AG09309 (cell line): ENCODE measurements at places on chromosomes 16 and 17.

- no peak for DNase-seq
Measured at GRCh38 chr17:79628861-79629547, 18.2 kb upstream of the RBFOX3 start.

DNA sequence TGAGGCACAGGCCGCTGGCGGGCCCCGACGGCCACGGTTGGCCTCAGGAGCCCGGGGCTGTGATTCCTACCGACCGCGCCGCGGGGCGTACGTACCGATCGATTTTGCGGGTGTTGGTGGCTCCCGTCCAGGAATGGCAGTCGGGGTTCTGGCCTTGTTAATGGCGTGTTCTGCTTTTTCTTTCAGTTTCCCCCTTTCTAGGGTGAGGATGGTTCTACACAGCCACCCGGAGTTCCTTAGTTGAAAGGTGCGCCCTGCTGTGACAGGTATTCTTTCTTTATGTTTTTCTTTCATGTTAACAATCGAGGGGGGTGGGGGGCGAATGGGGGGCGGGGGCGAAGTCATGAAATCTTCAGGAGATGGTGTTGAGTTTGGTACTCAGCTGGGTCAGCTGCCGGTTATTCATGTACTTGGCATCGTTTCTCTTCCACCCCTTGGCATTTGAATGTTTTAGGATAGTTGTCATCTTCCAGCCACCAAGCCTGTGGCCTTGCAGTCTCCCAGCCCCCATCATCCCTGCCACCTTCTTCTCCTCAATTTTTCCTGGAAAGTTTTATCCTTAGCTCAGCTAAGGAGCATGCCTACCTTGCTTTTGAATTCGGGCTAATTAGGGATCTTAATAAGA, 802 bp downstream of the CYLD start:
- no peak for DNase-seq

GRCh38 chr16:56013962-56014552, 138.9 kb upstream of the CES5A start:
- DNase-seq, result no peak

DNA sequence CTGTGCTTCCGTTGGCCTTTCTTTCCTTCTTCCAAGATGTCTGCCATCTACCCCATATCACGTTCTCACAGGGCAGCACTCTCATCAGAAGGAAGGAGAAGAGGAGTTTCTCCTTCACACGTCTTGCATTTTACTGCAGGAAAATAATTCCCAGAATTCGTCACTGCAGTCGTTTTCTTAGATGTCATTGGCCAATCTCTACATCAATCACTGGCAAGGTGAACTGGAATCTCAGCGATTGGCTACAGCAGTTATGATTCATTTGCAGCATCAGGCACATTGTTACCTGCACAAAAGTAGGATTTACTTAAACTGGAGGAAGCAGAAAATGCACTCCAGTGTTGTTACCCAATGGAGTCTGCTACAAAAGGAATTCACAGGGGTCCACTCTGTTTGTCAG, 277.2 kb upstream of the RBFOX1 start:
- no peak for DNase-seq

DNA sequence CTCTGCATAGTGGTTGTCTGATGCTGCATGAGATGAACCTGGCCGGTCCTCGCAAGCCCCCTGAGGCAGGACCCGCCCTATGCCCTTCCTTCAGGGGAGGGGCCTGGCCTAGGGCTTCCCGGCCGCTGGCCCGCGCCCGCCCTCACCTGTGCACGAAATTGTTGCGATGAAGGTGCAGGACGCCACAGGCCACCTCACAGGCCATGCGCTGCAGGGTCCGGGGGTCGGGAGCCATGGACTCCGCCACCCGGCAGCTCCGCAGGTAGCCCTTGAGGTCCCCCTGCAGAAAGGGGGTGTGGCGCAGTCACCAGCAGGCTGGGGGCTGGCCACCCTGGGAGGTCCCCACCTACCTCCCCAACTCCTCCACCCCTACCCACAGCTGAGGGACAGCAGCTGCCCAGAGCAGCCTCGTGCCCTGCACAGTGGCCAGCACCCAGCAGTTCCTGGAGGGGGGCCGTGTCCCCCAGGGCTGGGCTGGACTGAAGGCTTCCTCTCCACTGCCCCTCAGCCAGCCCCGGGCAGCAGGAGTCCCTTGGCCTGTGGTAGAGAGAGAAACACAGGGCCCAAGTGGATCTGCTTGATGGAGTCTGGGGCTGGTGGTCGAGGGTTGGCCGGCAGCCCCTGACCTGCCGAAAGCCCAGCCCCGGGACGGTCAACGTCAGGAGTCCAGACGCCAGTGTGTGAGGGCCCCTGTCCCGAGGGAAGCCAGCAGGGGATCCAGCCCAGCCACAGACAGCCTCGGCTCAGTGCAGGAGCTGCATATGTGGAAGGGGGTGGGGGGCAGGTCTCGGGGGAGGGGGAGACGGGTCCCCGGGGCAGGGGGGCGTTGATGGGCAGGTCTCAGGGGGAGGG, 38.8 kb upstream of the PVALEF start:
- DNase-seq, result no peak

DNA sequence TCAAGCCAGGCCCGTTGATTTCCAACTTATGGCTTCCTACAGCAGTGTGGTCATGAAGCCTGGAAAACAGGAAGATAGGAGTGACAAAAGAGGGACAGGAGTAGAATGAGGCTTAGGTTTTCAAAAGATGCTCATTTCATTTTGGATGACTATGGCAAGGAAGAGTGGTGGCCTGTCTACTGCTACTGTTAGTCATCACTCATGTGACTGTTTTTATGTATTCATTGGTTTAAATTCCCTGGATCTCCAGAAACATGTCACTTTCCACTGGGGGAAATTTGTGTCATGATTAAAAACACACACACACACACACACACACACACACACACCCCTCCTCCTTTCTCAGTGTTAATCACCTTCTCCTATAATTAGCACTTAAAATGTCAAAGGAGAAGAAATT, 1.1 kb upstream of the CYLD start:
- no peak for DNase-seq

DNA sequence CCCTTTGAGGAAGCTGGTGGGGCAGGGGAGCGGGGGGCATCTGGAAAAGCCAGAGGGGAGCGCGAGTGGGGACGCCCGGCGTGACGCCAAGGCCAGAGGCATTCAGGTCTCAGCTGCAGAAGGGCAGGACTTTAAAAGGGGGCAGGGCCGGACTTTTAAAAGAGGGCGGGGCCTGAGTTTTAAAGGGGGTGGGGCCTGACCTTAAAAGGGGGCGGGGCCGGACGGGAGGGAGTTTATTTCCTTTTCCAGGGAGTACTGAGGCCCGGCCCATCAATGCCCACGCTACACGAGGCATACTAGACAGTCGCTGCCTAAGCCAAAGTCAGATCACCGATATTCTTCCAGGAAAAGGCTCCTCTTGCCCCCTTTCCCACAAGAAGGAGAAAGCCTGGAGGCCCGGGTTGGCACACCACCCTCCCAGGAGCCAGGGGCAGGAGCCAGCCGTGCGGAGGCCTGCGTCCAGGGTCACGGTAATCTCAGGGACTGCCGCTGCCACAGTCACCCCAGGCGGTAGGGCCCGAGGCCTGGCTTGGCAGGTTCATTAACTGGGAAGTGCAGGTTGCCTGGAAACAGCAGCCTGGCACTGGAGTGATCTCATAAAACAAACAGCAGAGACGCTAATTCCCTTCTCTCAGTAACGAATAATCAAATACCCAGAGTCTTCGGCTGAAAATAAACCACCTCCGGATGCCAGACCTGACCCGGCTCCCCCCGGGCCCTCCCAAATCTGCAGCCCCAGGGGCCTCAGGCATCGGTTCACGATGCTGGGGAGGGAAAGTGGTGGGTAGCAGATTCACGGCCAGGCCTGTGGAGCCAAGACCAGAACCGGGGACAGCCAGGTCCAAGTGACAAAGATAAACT, 90.7 kb downstream of the TIMM22 start:
- no peak for DNase-seq

DNA sequence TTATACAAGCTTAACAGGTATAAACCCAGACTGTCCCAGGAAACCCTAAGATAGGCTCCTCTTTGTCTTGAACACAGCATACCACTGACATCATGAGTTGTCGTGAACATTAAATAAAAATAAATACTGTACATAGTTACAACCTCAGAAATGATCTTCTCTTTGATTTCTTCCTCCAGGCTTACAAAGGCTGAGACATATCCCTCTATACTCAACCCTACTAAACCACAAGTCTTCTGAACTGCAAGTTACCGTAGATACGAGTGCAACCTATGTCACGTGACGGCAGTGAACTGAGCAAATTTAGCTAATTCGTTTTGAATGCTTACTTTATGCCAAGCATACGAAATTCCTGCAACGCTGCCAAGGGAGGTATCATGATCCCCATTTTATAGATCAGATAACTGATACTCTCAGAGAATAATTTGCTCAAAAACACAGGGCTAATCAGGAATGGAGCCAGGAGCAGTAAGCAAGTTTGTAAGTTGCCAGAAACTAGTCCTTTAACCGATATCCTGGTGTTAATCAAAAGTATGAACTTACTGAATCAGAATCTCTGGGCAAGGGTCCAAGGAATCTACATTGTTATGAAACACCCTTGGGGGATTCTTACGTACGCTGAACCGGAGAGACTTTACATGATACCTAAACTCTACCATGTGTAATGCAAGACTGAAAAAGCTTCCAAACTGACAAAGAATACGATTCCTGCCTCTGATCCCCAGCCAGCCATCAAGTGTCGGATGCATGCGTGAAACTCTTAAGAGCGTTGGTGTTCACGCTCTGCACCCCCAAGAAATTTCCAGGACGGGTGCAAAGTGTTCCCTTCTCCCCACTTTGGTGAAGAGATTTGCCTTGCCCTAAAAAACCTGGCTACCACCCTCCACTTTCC, 106.2 kb downstream of the XYLT1 start:
- DNase-seq, result peak; percentile 95

DNA sequence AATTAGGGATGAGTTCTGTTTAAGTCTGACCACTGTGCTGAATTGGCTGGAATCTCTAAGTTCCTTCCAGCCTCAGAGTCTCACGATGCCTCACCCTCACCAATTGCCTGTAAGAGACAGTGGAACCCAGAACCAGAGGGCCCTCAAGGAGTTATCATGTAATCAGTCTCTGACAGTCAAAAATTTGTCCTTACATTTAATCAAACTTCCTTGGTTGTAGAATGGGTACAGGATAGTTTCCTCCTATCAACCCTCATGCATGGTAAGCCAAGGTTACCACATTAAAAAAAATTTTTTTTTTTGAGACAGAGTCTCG, 83.2 kb downstream of the CDK5R1 start:
- DNase-seq, result no peak

DNA sequence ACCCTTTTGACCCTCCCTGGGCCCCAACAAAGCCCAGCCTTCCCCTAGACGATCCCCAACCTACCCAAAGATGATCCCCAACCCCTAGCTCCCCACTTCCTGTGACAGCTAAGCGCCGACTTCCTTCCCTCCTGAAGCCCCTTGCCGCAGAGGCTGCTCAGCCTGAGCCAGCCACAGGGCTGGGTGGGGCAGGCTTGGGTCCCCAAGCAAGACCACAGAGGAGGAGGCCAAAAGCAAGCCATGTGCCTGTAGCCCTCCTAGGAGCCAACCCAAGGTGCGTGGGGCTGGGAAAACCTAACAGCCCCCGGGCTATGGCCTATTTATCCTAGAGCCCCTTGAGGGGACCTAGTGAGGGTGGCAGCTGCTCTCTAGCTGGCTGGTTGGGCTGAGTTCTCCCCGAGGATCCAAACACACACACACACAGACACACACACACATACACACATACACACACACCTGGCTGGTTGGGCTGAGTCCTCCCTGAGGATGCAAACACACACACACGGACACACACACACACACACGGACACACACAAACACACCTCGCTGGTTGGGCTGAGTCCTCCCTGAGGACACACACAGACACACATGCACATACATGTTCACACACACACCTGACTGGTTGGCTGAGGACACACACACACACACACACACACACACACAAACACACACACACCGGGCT, 4.8 kb downstream of the ARRB2 start:
- no peak for DNase-seq

DNA sequence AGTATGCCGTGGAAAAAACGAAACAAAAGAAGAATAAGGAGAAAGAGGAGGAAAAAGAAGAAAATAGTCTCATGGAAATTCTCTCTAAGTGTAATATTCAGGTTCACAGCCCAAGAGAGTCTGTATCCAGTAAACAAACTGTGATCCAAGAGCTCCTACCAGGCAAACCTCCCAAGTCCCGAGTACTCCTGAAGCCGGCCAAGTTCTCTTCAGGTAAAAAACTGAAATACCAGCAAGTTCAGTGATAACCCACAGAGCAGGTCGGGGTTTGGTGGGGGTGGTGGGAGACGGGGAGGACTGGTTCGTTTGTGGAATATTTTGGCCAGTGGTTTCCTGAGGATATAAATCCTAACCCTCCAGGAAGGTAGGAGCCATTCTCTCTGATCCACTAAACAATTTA, 8.5 kb upstream of the TVP23B start:
- no peak for DNase-seq

DNA sequence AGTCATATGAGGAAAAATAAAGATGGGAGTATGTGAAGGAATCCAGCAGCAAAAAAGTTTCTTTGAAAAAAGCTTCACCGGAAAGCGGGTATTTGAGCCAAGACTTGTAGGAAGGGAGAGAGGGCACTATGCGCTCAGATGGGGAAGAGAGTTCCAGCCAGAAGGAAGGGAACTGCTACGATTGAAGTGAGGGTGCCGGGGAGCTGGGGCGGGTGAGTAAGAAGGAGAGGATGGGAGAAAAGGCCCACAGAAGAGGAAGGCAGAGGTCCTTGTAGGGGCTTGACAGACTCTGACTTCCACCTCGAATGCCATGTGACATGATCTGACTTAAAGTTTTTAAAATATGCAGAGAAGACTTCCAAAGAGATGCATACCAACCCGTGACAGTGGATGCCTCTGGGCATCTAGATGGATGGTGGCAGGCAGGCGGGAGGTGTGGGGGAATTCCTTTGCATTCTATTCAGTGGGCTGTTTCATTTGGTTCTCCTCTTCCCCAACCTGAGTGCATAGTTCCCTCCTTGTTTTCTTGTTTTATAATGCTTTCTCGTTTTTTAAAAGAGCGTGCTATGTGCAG, 44.9 kb downstream of the CDRT4 start:
- no peak for DNase-seq

DNA sequence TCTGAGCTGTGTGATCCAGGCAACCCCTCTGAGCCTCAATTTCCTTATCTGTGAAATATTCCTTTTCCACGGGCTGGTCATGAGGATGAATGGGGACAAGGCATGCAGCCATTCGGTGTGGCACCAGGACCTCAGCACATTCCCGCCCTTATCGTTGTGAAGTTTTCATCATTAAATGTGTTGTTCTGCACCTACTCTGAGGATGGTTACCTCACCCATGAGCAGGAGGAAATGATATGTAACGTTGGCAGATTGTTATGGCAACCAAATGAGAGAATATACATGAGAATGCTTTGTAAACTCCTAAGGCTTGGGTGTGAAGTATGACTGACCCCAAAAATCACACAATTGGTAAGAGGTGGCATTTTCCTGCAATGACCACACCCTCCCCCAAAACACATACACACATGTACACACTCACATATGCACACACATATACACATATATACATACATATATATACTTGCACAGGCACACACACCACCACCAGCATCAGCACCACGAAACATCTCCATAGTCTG, 39.5 kb downstream of the SMARCE1 start:
- no peak for DNase-seq

GRCh38 chr17:47690121-47690520, 3.8 kb upstream of the TBKBP1 start:
- no peak for DNase-seq
